ENCODE measurements at places on chromosomes 12 and 14.

- no peak for DNase-seq
Measured at GRCh38 chr14:105072892-105073719, 7.9 kb upstream of the GPR132 start.

- no peak for DNase-seq
Measured at GRCh38 chr12:24979976-24980730, 31.3 kb upstream of the BCAT1 start.

GRCh38 chr12:121657305-121658008 is 12.0 kb downstream of the MORN3 start:
- no peak for DNase-seq

GRCh38 chr14:71675900-71676287 is 256.3 kb upstream of the RGS6 start:
- DNase-seq, result no peak

Measured in HEK293T (cell line).